ENCODE measurements at places on chromosomes 16 and 17.

DNA sequence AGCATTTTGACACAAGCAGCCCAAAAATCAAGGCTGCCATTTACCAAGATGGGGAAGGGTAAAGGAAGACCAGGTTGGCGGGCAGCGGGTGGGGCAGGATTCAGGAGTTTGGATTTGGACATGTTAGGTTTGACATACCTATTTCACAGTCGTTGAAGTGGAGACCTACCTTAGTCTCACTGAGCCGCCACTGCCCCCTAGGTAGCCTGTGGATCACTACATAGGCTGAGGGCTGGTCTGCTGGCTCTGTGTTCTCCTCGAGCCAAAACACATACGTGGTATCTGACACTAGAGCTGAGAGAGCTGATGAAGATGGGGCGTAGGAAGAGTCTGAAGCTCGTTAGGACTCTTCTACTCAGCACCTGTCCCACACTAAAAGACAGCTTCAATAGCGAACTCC, 115.1 kb downstream of the HIC1 start:
- no peak for DNase-seq

- DNase-seq: no peak
Measured at GRCh38 chr17:73430165-73430680, 118.4 kb upstream of the CDC42EP4 start.

DNA sequence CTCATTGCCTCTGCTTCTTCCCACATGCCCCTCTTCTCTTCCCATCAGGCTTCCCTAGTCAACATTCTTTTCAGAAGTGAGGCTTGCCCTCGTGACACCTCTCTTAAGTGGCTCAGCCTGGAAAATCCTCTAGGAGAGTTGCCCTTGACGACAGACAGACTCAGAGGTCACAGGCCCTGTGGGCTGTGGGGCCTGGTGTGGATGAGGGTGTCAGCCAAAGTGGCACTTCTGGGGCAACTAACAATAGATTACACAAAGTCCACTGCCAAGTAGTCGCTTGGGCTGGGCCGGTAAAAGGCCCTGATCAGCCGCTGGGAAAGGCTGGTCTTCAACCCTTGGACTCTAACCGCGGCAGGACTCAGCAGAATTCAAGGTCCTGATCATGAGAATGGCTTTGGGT, 33.7 kb upstream of the METTL16 start:
- no peak for DNase-seq

DNA sequence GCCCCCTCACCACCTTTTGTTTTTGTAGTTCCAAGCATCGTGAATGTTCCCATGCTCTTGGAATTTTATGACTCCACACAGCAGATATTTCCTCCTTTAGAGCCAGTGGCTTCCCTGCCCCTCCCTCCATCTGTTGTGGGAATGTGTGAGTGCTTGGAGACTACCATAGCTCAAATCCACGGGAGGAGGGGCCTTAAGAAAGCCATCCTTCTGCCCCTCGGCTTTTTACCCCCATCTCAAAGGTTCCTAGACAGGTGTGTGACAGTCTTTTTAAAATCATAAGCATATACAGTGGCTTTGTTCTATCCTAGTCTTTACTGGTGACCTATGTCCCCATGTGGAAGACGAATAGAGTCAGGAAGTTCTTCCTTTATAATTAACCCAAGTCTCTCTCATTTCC, 47.2 kb downstream of the YPEL2 start:
- no peak for DNase-seq

GRCh38 chr16:19745286-19746010, 27.4 kb downstream of the IQCK start:
- DNase-seq: no peak

GRCh38 chr17:54172096-54172984, 349.6 kb downstream of the KIF2B start:
- DNase-seq: no peak

DNA sequence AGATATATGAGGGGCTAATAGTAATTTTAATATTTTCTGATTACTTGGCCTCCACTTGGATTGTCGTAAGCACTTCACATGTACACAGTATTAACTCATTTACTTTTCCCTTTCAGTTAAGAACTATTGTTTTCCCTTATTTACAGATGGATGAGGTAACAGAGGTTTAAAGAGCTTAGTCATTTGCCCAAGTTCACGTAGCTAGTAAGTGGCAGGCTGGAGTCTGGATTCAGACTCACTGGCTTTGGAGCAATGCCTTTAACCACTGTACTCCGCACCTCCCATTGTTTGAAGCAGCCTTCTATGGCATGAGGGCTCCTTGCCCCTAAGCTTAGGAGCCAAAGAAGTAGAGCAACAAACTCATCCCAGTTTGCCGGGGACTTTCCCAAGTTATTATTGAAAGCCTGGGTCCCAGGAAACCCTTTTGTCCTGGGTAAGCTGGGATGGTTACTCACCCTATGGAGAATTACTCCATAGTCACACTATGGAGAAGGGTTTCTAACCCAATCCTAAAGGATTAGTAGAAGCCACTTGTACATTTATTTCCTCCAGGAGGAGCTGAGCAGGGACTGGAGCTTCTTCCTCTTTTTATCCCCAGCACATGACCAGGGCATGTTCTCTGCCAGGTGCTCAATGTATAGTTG, 12.3 kb downstream of the FOXL1 start:
- DNase-seq: no peak

DNA sequence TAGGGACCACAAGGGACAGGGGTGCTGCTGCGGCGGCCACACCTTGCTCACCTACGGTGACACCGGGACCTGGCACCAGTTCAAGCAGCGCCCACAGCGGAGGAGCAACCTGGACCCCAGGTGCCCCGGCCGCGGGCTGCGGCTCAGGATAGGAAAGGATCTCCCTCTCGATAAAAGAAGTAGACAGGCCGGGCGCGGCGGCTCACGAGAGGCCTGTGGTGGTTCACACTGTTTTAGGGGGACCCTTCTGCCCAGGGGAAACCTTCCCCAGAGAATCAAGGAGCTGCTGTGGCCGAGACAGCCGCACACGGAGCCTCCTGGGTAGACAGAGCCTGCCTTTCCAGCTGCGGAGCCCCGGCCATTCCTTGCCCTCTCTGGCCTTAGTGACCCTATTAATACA, 17.9 kb upstream of the ATP2A3 start:
- DNase-seq: no peak

DNA sequence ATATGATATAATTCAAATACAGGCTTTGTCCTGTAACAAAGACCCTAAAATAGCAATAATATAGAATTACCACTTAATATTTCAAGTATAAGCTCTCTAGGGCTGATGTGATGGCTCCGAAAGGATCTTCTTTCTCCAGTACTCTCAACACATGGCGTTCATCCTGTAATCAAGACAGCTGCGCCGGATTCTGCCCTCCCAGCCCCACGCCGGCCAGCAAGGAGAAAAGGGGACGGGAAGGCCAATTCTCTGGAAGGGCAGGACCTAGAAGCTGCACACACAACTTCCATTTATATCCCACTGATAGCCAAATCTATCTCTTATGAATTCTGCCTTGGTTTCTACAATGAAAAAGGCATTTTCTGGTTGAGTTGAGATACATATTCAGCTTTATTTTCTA, 32.0 kb downstream of the CCDC182 start:
- DNase-seq: no peak
